ENCODE measurements at places on chromosomes 3 and 15.

- no peak for DNase-seq
These were observed 69.7 kb upstream of the ATP11B start for GRCh38 chr3:182723596-182723995.

GRCh38 chr3:126113733-126114442, 30.0 kb upstream of the SLC41A3 start:
- no peak for DNase-seq

DNA sequence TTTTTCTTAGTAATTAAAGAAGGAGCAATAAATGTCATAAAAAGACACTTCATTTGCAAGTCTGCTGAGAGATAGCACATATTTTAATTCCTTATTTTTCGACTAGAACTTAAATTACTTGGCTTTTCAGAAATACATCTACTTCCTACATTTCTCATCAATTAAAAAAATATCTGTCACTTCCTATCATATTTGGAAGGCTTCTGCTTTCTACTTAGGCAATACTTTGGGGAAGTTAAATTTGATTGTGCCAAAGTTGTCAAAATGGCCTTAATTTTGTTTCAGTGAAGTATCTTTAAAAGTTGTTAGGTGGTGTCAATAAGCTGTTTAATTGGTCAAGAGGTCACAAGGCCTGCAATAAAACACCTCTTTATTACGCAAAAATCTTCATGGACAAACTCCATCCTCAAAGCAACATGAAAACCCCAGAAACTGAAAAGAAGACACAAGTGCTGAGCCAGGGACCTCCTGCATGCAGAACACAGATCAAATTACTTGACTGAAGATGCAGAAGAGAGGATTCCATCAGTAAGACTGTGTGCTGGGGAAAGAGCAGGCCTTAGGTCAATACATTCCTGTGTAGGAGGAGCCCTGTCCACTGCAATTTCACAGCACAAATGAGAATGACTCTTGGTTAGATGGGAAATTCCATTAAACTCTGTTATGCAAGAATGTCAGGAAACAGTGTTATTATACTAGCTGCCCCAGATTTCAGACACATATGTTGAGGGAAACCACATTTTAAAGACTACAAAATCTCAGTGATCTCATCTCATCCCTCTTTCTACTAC, 48.0 kb upstream of the FSTL1 start:
- no peak for DNase-seq

DNA sequence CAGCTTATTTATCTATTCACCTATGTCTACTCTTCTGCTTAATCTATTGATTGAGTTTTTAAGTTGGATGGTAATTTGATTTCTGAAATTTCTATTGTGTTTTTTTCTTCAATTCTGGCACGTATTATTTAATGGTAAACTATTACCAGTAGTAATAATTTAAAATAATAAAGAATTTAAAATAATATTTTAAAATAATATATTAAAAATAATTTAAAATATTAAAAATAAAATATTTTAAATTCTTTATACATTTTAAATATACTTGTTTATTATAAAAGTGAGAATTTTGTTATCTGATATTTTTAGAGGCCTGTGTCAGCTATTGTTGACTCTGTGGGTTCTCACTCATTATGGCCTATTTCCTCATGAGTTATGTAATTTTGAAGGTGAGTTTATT, 100.7 kb upstream of the SPATA16 start:
- no peak for DNase-seq

DNA sequence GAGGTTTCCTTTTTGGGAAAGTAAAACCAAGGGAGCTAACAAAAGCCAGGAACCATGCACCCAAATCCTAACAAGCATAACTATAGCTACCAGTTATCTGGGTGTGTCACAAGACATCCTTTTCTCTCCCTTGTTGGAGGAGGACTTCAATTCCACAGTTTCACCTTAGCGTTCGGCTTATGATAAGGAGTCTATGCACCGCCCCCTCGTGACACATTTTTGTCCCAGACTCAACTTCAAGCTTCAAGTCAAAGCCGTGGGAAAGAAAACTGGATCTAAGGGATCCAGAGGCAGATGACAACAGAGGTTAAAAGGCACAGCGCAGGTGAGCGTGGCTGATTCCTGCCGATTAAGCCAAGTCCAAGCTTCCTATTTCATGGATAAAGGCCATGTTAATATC, 13.9 kb upstream of the FXR1 start:
- no peak for DNase-seq

- no peak for DNase-seq
These were observed 235.9 kb upstream of the GBE1 start for GRCh38 chr3:81997390-81997789.

DNA sequence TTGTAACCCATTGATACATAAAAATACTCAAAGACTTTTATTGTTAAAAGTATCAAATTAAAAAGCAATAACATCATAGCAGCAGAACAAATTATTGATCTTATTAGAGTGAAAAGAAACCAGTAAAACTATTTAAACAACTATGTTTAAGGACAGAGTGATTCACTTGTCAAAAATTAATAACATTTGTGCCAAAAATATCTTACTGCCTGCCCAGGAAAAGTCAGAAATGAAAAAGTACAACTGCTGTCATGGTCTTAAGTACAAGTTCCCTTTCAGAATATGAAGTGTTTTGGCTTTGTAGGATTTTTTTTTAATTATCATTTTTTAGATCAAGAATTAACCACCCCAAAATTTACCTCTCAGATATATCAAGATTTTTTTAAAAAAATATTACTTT, 3.4 kb downstream of the IFT57 start:
- no peak for DNase-seq

DNA sequence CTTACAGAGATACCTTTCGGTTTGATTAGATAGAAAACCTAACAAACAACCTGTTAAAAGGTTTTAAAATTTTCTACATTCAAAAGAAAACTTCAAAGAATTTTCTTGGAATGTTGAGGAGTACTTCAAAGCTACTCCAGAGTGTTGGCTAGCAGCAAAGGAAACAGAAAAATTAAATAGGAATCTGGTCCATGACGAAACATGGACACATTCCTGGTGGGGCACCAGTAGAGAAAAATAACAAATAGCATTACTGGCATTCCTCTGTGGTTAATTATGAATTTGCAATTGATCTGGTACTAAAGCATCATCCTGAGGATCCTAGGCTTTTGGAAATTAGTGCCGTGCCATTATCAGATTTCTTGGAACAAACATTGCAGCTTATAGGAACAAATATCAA, 59.5 kb upstream of the DPPA4 start:
- no peak for DNase-seq

- DNase-seq = no peak
These were observed 11.8 kb downstream of the CAPN3 start for GRCh38 chr15:42371096-42371495.

GRCh38 chr3:123627673-123628670, 43.1 kb upstream of the HACD2 start:
- DNase-seq = no peak

DNA sequence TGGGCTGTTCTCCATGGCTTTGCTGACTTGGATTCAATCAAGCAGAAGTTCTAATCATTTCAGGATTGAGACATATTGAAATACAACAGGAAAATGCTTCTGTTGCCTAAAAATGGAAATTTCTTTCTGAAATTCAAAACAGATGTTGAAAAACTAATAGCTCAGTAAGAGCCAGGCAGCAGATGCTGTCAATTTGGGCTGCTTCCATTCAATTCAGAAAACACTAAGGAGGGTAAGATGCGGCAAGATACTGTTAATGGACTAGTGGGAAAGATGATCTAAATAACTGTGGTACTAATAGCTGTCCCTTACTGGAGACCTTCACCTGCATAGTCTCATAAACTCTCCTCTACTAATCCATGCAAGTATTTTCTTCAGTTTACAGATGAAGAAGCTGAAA, 53.5 kb downstream of the DGKG start:
- DNase-seq = no peak

DNA sequence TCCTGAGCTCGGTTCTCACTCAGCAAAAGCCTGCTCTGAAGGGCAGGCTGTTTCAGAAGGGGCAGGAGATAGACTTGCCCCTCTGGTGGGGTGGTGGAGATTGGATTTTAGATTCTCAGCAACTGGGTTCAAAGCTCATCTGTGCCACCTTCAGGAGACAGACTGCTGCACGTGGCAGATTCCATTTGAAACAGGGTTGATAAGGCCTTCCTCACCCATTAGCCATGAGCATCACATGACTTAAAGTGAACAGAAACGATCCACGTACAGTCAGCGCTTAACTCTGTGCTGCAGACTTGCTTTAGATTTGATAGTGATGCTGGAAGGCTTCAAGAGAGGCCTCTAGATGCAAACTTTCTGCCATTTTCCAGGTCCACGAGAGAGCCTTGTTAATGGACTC, 35.0 kb upstream of the MGLL start:
- DNase-seq = no peak

DNA sequence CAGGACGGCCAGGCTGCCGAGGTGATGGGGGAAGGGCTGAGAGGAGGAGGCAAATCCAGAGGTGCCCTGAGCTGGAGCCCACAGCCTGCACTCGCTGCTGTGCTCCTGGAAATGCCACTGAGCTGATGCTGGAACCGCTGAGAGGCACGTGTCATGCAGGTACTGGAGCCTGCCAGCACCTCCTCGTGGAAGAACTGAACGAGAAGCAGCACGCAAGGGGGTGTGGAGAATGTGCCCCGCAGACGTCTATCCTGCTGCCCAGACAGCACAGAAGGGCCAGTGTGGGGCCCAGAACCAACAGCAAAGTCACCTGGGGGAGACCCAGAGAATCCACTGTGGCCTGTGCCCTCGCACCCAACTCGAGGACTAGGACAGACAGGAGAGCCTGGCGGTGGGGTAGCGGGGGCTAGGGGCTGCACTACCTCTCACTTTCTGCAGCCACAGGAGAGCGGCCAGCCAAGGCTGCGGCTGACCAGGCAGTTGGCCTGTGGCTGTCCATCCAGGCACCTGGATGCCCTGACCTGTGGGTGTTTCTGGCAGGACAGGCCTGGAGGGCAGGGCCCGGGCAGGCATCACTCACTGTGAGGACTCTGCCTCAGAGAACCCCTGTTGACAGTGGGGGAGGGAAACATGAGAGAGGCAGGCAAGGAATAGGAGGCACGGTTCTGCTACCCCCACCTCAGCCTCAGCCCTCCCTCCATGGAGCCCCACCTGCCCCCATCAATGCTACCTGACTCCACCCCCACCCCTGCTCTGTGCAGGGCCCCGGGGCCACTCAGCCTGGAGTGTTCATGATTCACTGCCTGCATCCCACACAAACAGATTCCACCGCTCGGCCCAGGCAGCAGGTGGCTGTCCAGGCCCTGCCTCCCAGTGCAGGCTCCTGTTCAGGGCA, 213.1 kb downstream of the TBC1D2B start:
- no peak for DNase-seq

GRCh38 chr3:27752926-27753325, 30.8 kb upstream of the EOMES start:
- no peak for DNase-seq

GRCh38 chr3:143536817-143537535, 311.3 kb downstream of the SLC9A9 start:
- DNase-seq = no peak

DNA sequence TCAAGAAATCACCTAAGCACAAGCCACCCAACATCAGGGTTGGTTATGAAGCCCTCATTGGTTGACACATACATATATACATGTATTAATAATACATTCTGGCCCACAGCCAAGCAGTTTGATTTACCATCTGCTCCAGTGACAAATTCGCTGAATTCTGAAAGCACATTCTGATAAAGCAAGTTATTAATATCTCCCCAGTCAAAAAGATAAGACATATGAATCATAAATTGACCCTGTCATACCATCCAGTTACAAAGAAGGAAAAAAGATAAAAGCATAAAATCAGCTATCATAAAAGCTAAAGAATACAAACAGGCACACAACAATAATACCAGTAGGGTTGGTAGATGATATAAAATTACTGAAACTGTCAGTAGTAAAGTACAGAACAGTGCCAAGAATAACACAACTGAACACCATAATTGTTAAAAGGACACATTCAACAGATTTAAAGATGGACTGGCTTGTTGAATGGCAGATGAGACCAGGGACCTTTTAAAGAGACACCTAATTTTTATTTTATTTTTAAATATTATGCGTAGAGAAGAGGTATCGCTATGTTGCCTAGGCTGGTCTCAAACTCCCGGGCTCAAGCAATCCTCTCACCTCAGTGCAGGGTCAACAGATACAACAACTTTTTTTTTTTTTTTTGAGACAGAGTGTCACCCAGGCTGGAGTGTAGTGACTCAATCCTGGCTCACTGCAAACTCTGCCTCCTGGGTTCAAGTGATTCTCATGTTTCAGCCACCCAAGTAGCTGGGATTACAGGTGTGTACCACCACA, 7.7 kb downstream of the SNX4 start:
- no peak for DNase-seq

- DNase-seq = no peak
These were observed 8.8 kb downstream of the LINGO1 start for GRCh38 chr15:77623755-77624524.

DNA sequence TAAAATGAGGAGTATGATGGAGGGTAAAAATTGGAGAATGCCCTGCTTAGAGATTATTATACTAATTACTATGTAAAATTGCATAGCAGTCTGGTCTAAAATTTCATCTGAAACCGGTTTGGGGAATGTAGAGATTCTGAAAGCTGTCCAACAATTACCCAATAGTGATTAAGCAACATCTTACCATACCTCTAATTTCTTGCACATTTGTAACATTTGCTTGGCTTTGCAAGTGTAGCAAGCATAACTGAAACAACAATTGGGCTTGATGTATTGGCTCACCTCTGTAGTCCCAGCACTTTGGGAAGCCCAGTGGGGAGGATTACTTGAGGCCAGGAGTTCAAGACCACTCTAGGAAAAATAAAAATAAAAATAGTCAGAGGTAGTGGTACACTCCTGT, 17.4 kb downstream of the AADACL2 start:
- no peak for DNase-seq

DNA sequence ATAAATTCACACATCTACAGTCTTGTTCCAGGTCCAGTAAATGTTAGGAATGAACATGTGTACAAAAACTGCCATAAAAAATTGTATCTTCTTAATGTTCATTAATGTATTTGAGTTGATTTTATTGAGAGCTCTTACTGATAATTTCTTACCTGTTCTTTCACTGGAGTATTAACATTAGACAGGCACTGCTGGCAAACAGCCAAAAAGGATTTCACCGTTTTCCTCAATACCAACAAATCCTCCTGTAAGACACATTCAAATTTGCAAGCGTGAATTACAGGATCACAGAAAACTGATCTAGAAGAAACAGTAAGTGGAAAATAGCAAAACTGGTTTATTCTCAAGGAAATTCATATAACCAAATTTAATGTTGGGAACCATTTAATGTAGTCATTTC, 127.4 kb downstream of the PCCB start:
- DNase-seq = no peak

DNA sequence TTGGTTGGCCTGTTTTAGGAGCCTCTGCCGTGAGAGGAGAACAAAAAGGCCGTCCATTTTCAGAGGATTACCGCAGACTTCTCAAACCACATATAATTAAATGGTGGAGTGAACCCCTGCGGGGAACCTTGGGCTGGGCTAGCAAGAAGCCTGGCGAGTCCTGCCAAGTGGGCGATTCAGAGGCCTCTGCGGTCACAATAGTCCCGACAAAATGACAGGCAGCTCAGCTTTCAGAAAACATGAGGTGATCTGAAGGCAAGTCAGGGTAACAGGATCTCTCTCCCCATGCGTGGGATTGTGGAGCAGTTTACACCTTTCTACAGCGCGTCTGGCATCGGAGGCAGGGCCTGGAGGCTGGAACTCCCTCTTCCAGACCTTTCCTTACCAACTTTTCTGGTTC, 134.8 kb downstream of the ASB7 start:
- DNase-seq = no peak
